ENCODE measurements at places on chromosomes 13 and 19. TPM values are rescaled to one million over a fixed set of nuclear protein-coding genes. Genes with fewer than 3 reads are reported as not detected.

PSG5 gene
- polyA plus RNA-seq: not detected

MUC16 gene
- polyA plus RNA-seq: not detected

- H3K4me1 ChIP-seq: no peaks in the 10 kb centered on the region
- no peak overlapping the region for H3K4me3 ChIP-seq
- no peak overlapping the region for H3K27ac ChIP-seq
- H3K36me3 ChIP-seq: no peaks in the 10 kb centered on the region
- DNase-seq: no peak
Measured at GRCh38 chr13:108315273-108315672, 45.8 kb downstream of the TNFSF13B start.

DNA sequence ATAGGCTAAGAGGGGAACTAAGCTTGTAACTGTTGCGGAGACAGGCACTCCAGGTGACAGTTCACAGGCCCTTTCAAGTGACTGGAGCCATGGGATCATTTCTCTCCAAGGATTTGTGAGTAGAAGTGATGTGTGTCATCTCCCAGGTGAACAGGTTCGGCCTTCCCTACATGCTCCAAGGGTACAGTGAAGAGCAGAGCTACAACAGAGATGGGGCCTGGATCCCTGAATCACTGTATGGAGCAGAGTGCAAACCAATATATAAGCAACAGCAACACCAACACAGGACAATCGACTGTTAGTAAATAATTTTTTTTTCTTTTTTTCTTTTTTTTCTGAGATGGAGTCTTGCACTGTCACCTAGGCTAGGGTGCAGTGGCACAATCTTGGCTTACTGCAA, 15.0 kb downstream of the ZSCAN18 start:
- H3K4me3 ChIP-seq: no peak overlapping the region
- no peaks in the 10 kb centered on the region for H3K27me3 ChIP-seq

DNA sequence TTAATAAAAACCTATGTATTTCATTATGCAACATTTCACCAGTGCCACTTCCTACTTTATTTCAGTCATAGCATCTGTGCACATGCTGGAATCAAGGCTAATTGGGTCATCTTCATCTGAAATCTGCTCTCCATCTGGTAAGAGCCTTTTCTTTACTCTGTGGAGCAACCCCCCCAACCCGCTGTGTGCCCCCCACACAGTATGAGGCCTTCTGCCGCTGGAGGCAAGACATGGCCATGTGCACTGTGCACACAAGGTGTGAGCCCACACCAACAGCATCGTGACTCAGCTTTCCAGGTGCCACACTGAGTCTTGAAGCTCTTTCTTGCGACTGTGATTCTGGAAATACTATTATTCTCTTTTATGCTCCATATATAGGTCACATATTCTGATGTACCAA, 471.0 kb downstream of the TBC1D4 start:
- H3K27me3 ChIP-seq: no peaks in the 10 kb centered on the region
- H3K36me3 ChIP-seq: no peaks in the 10 kb centered on the region
- H3K27ac ChIP-seq: no peak overlapping the region
- no peak for DNase-seq
- no peak overlapping the region for H3K4me3 ChIP-seq
- no peaks in the 10 kb centered on the region for H3K4me1 ChIP-seq

DNA sequence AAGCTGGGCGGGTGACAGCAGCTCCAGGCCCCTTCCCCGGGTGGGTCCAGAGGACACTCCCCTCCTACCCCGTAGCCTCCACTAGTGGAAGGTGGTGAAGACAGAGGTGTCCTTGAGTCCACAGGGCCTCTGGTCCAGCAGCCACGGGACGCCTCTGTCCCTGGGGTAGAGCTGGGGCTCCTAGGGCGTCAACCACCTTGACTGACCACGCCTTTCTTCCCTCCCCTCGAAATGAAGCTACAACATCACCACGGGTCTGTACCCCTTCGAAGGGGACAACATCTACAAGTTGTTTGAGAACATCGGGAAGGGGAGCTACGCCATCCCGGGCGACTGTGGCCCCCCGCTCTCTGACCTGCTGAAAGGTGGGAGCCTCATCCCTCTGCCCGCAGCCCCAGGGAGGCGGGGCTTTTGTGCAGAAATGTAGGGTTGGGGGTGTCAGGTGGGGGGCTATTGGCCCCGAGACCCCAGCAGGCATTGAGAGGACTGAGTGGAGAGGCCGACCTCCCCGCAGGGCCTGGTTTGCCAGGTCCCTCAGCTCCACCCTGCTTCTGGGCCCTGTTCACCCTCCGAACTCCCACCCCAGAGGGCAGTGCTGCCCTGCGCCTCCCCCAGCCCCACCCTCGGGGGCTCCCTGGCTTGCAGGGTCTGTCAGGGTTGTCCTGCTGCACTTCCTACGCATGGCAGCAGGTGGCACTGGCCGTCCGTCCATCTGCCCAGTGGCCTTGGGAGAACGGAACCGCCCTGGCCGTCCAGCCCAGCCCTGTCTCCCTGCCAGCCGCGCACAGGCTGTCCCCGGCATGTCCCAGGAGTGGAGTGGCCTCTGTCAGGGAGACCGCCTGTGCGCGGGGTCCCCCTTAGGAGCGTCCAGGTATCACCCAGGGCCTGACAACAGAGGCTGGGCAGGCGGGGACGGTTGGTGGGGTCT, 15.7 kb downstream of the STK11 start:
- DNase-seq: no peak
- H3K4me3 ChIP-seq: no peak overlapping the region
- no peaks in the 10 kb centered on the region for H3K4me1 ChIP-seq
- no peaks in the 10 kb centered on the region for H3K27me3 ChIP-seq
- H3K36me3 ChIP-seq: peaks cover 71% of the 10 kb centered on the region
- no peak overlapping the region for H3K27ac ChIP-seq

GRCh38 chr13:36432106-36432544, at the start of gene CCNA1:
Gene CCNA1 (plus strand): TSS chr13:36432495. CDS start chr13:36433057, 562 bp downstream.
- DNase-seq: no peak
- no peaks in the 10 kb centered on the region for H3K36me3 ChIP-seq

All from naive thymus-derived CD4-positive, alpha-beta T cell (primary cell).